ENCODE measurements at places on chromosomes 7 and 10. TPM values are rescaled to one million over a fixed set of nuclear protein-coding genes. Genes with fewer than 3 reads are reported as not detected.
A peak's percentile ranks its signal among the peaks of the same experiment; 100 is the strongest.

The SLC13A4 gene
- total RNA-seq: not detected

The CPEB3 gene
- 8.0 TPM for total RNA-seq

GRCh38 chr7:100893318-100893895 is 2.3 kb downstream of the ACHE start:
- DNase-seq: no peak

DNA sequence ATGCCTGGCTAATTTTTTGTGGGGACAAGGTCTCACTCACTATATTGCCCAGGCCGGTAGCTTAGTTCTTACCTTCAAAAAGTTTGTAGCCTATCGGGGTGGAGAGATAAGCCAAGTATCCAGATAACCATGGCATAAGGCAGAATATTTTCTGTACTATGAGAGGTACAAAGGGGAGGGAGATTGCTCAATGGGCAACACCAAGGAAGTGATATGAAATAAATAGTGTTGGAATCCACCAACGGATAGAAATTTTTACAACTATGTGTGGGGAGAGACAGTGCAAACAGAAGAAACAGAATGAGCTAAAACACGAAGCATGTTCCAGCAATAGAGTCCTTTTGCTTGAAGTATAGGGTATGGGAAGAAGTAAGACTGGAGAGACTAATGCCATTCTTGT is 8.1 kb downstream of the SCD start:
- no peak for DNase-seq

- DNase-seq: no peak
Observed at GRCh38 chr10:11782793-11783557, 40.2 kb upstream of the PROSER2 start.

DNA sequence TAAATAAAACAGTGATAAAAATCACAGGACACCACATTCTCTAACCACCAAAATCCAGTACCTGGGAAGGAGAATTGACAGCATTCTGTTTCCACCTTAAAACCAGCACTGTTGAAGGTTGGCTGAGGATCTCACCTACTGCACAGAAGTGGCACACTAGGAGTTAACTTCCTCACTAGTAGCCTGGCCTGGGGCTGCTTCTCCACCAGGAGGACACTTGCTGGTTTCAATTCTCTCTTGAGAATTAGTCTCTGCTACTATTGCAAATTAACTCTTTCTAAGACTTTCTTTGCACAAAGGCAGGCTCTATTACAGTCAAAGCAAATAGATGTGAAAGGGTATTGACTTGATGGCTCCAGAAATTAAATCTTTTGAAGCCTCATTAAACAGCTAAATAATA is 2.3 kb upstream of the CTTNBP2 start:
- DNase-seq: peak; percentile 45

DNA sequence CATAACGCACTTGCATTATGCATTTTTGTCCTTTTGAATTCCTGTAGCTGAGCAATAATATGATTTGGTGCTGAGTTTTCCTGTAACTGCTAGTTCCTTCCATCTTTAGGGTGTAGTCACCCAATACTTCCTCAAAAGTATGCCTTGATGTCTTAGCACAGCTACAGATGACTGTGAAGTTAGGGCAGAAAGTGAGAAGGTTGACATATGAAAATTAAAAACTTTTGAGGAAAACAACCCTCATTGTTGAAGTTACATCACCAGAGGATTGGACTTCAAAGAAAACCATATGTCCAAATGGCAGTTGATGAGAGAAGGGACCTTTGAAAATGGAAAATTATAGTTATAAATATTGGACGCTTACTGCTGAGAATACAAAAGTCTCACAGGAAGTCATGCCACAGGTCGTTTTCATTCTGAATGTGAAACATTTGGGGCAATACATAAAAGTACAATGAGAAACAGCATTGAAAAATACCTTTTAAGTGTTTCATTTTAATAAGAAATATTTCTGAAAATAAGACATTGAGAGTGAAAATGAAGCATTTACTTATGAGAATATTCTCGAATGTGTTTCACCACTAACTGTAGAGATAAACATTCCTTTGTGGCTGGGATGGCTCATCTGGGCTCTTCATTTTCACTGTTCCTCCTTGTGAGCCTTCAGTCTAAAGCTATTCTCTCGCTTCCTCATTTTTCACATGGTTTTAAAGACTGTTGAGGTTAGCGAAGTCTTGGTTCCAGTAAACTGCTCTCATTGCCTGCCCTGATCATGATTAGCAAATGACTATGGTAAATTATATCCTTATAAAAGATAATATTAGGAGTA is 61.4 kb upstream of the NME8 start:
- no peak for DNase-seq

The ZMYND11 gene
- total RNA-seq: 26.6 TPM

- DNase-seq: no peak
Observed at GRCh38 chr10:14528450-14528849, 197.7 kb upstream of the FRMD4A start.

- no peak for DNase-seq
Observed at GRCh38 chr10:121823993-121824463, 103.8 kb downstream of the ATE1 start.

The TFEC gene
- total RNA-seq: not detected

The TFR2 gene
- total RNA-seq: 5.1 TPM

GRCh38 chr10:102555781-102556328 is 52.1 kb downstream of the SUFU start:
- DNase-seq: no peak

The CAMK2G gene
- total RNA-seq: 25.9 TPM

DNA sequence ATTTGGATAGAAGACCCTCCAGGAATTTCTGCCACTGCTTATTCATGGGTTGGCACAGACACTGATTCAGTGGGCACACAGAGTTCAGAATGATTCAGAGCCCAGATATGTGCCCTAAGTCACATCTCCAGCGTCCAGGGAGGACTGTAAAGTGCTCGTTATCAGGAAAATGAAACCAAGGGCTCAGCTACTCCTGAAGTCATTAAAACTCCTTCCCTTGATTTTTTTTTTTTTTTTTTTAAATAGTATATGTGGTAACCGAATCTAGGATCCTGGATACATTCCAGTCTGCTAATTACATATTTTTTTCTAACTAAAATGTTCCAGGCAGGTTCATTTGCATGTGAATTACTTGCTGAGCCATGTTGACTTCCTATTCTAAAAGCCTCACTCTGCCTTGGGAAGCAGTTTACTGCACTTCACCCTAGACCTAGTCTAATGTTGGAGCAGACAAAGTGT is 34.7 kb downstream of the MET start:
- DNase-seq: no peak

GRCh38 chr7:131605280-131605878 is 49.0 kb upstream of the PODXL start:
- DNase-seq: no peak

- DNase-seq: no peak
Observed at GRCh38 chr7:11650030-11650429, 182.0 kb downstream of the THSD7A start.

The THNSL1 gene
- total RNA-seq: 2.9 TPM

DNA sequence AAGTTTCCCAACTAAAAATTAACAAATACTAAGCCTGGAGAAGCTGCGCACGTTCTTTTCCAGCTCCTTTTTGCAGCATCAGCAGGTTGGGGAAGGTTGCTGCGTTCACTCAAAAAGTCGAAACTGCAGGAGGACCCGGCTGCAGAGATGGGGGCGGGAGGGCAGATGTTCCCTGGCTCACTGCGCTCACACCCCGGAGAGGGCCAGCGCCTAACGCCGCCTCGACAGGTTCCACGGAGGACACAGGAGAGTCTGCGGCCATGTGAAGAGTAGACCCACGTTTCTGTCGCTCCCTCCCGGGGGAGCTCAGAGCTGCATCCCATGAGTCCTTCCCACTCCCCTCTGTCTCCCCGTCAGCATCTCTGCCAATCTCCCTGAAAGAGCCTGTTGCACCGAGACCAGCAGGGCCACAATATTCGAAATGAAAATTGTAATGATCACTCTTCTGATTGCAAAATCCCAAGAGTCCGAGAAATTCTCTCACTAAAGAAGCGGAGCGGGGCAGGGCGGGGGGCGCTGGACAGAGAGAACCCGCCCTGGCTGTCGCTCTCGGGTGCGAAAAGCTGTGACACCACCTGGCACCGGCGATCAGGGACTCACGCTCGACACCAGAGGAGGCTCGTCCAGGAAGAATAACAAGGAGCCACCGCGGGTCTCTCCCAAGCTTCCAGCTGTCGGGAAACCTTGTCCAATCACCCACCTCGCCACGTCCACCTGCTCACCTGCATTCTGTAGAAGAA is 131.5 kb upstream of the PFKP start:
- no peak for DNase-seq

Measured in glutamatergic neuron (in vitro differentiated cells).